H1 (cell line): ENCODE measurements at places on chromosomes 16 and 17. TPM values are rescaled to one million over a fixed set of nuclear protein-coding genes. Genes with fewer than 3 reads are reported as not detected.

CCDC200 gene
- total RNA-seq, result not detected in 2 replicates

GRCh38 chr16:79269211-79269863, 331.2 kb downstream of the MAF start:
- H3K4me1 ChIP-seq, result no peaks in the 10 kb centered on the region
- no peak overlapping the region for H3K4me3 ChIP-seq
- no peaks in the 10 kb centered on the region for H3K27me3 ChIP-seq
- no peak for DNase-seq

DNA sequence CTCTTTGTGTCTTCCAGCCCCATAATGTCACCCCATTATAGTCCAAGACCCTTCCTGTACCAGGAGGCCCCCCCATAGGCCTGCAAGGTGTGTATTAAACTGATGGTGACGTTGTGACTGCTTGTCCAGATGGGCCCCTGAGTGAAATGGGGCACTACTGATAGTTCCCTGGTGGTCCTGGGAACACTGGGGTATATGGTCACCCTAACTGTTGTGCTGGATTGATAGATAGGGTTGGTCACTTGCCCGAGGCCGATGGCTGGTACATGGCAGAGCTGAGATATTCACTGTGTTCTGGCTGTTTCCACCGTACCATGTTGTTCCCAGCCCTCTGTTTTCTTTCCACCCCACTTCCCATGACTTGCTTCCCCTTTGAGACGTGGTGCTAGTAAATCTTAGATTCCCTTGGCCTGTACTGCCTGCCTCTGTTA, 4.3 kb downstream of the CNP start:
- peaks cover 38% of the 10 kb centered on the region for H3K36me3 ChIP-seq
- no peaks in the 10 kb centered on the region for H3K27me3 ChIP-seq
- no peak for DNase-seq
- H3K27ac ChIP-seq, result no peak overlapping the region
- peaks cover 5% of the 10 kb centered on the region; the same call in 1 of the 2 replicates for H3K4me1 ChIP-seq

GRCh38 chr17:45341533-45342158, 24.8 kb upstream of the MAP3K14 start:
- H3K27ac ChIP-seq, result no peak overlapping the region
- H3K4me1 ChIP-seq, result peaks cover 8% of the 10 kb centered on the region
- H3K27me3 ChIP-seq, result 0 out of 2 replicates have a peak, but pooled peaks cover 3% of the 10 kb centered on the region
- H3K36me3 ChIP-seq, result no peaks in the 10 kb centered on the region

- no peak overlapping the region for H3K4me3 ChIP-seq
- H3K27ac ChIP-seq, result no peak overlapping the region
- no peak for DNase-seq
- H3K27me3 ChIP-seq, result no peaks in the 10 kb centered on the region
Measured at GRCh38 chr16:26901983-26902382, 164.7 kb upstream of the C16orf82 start.

DNA sequence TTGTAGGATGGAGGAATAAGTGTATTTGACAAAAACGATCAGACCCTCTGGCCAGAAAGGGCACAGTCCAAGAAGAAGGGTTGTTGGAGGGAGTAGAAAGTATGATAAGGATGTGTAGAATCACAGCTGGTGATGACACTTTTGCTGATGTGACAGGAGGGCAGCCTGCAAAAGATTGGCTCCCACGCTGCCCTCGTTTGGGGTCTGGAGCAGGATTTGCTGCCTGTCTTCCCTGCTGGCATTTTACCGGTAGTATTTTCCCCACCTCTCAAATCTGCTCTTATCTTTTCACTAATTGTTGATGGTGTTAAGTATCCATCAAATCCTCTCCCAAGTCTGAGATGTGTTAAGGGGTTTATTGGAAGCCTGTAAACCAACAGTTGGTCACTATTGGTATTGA, 208.8 kb downstream of the CCDC182 start:
- no peak for DNase-seq
- no peak overlapping the region for H3K4me3 ChIP-seq
- no peak overlapping the region for H3K27ac ChIP-seq
- H3K36me3 ChIP-seq, result no peaks in the 10 kb centered on the region

GRCh38 chr17:36731811-36732210, 130.4 kb downstream of the MRM1 start:
- peaks cover 9% of the 10 kb centered on the region for H3K4me1 ChIP-seq

AARSD1 gene
- 45.0 and 51.5 TPM in 2 replicates for total RNA-seq

- H3K27me3 ChIP-seq, result no peaks in the 10 kb centered on the region
- no peak overlapping the region for H3K4me3 ChIP-seq
- H3K27ac ChIP-seq, result peak overlapping the region; percentile 69
- H3K4me1 ChIP-seq, result peaks cover 5% of the 10 kb centered on the region
Measured at GRCh38 chr17:75642784-75643642, 9.8 kb downstream of the SMIM5 start.

DNA sequence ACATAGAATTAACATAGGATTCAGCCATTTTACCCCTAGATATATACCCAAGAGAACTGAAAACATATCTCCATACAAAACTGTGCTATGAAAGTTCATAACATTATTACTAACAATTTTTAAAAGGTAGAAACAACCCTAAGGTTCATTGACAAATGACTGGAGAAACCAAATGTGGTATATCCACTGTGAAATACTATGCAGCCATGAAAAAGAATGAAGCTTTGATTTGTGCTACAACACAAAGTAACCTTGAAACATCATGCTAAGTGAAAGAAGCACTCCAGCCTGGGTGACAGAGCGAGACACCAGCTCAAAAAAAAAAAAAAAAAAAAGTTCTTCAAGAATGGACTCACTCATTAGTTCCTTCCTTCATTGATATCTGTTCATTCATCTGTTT, 580 bp downstream of the CD300LD start:
- peaks cover 1% of the 10 kb centered on the region for H3K27me3 ChIP-seq
- no peaks in the 10 kb centered on the region for H3K4me1 ChIP-seq
- H3K36me3 ChIP-seq, result no peaks in the 10 kb centered on the region
- no peak overlapping the region for H3K4me3 ChIP-seq
- no peak overlapping the region for H3K27ac ChIP-seq

- H3K4me3 ChIP-seq, result no peak overlapping the region
- no peaks in the 10 kb centered on the region for H3K27me3 ChIP-seq
- H3K4me1 ChIP-seq, result peaks cover 14% of the 10 kb centered on the region
- H3K27ac ChIP-seq, result no peak overlapping the region
Measured at GRCh38 chr16:73545290-73545689, 497.4 kb upstream of the ZFHX3 start.

KRTAP3-2 gene
- total RNA-seq, result not detected in 2 replicates

TEDC2 gene
- 54.2 and 54.6 TPM in 2 replicates for total RNA-seq

DNA sequence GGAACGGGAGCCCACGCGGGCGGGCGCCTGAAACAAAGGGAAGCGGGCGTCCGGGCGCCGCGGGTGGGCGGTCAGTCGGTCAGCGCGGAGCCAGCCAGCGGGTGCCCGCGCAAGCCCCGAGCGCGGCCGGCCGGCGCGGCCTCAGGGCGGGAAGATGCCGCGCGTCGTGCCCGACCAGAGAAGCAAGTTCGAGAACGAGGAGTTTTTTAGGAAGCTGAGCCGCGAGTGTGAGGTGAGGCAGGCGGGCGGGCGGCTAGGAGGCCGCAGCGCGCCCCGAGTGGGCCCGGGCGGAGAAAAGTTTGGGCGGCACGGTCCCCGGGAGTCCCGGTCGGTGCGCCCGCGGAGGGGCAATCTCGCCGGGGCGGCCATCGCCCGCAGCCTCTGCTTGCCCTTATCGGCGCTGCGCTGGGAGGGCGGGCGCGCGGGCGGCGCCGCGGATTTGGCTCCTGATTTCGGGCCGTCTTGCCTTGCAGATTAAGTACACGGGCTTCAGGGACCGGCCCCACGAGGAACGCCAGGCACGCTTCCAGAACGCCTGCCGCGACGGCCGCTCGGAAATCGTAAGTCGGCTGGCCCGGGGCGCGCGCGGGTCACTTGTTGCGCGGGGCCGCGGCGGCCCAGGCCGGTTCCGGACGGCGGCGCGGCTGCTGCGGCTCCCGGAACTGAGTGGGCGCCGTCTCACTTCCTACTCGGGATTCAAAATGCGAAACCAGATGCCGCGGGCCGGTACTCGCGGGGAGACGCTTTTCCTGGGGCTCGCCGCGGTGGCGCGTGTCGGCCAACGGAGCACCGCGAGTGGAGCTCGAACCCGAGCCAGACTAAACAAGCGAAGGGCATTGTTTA, 526 bp downstream of the CBFB start:
- no peaks in the 10 kb centered on the region for H3K36me3 ChIP-seq
- no peak overlapping the region; the same call in 1 of the 2 replicates for H3K27ac ChIP-seq
- peak; percentile 62 for DNase-seq
- H3K27me3 ChIP-seq, result no peaks in the 10 kb centered on the region

DNA sequence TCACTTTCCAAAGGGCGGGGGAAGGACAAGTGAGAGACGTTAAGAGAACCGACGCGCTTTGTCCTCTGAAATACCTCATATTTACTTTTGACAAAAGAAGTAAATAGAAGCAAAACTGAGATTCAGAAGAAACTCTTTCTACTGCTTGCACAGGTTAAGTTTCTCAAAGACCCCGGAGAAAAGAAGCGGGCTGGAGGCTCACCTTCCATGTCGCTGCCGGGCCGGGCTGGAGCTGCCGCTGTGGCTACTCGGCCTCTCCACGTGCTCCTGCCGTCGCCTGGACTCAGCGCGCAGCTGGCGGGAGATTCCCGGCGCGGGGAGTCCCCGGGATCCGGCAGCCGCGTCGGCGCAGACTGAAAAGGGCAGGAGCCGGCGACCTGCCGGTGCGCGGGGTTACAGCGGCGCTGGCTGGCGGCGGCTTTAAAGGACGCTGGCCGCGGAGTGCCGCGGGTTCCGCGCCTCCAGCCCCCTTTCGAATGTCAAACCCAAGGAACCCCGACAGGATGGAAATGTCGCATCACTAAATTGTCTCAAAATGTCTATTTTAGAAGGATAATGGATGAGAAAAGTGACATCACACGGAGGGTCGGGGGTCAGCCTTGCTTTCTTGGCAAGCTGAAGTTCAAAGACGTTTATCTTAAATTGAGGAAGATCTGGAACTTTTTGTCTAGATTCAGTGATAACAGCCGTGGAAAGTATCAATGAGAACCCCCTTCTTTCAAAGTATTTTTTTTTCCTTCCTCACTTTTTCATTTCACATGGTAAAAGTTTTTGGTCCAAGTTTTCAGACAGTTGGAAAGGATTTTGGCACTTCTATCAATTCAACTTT, at the start of gene IKZF3:
IKZF3 (minus strand) TSS at position 395 of the 829 bp plus-strand sequence; CDS start at position 209, 186 bp downstream.
- no peak within 1 kb of the TSS for H3K4me3 ChIP-seq
- DNase-seq, result peak; percentile 44
- no peaks in the 10 kb centered on the region for H3K4me1 ChIP-seq
- no peak within 1 kb of the TSS for H3K27ac ChIP-seq
- H3K36me3 ChIP-seq, result no peaks in the 10 kb centered on the region
- H3K27me3 ChIP-seq, result peaks cover 34% of the 10 kb centered on the region

OR3A3 gene
- not detected in 2 replicates for total RNA-seq

GRCh38 chr16:10871157-10871991, 5.6 kb upstream of the CIITA start:
- H3K36me3 ChIP-seq, result no peaks in the 10 kb centered on the region
- no peak overlapping the region for H3K4me3 ChIP-seq
- no peaks in the 10 kb centered on the region for H3K27me3 ChIP-seq

GRCh38 chr16:4110065-4110464, 6.2 kb downstream of the ADCY9 start:
- H3K27me3 ChIP-seq, result peaks cover 10% of the 10 kb centered on the region
- no peak overlapping the region for H3K4me3 ChIP-seq
- H3K4me1 ChIP-seq, result peaks cover 7% of the 10 kb centered on the region; the same call in 1 of the 2 replicates
- no peaks in the 10 kb centered on the region for H3K36me3 ChIP-seq

GRCh38 chr17:12369065-12369464, 296.6 kb upstream of the MYOCD start:
- no peak overlapping the region for H3K4me3 ChIP-seq
- DNase-seq, result no peak
- no peaks in the 10 kb centered on the region for H3K4me1 ChIP-seq
- no peaks in the 10 kb centered on the region for H3K36me3 ChIP-seq

DNA sequence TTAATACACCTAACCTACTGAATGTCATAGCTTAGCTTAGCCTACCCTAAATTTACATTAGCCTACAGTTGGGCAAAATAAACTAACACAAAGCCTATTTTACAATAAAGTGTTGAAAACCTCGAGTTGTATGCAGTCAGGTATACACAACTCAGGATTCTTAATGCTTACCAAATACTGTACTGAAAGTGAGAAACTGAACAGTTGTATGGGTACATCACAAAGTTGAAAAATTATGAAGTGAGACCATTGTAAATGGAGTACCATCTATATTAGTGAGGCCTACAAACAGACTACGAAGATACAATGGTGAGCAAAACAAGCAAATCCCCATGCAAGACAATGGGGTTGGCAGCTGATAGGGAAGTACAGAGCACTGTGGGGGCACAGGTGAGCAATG, 79.7 kb downstream of the VAT1L start:
- H3K4me3 ChIP-seq, result no peak overlapping the region
- peaks cover 7% of the 10 kb centered on the region; the same call in 1 of the 2 replicates for H3K36me3 ChIP-seq
- DNase-seq, result no peak
- H3K4me1 ChIP-seq, result peaks cover 3% of the 10 kb centered on the region; the same call in 1 of the 2 replicates

KRT36 gene
- total RNA-seq, result not detected in 2 replicates

DNA sequence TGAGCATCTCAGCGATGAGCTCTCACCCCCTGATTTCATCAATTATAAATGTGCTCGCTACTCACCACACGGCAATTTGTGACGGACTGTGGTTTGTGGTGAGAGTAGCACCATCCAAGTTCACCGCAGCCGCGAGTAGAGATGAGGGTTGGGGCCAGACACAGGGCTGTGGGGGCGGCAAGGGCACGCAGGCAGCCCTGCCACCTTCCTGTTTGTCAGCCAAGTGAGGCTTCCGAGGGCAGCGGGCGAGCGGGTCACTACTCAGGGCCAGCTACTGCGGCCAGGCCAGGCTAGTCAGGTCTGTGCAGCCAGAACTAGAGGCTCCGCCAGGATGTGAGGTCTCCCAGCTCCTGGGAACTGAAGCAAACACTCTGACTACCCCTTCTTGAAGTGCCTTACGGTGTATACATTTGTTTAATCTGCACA, 39.6 kb upstream of the MEOX1 start:
- peaks cover 4% of the 10 kb centered on the region; the same call in 1 of the 2 replicates for H3K4me1 ChIP-seq
- no peak overlapping the region for H3K4me3 ChIP-seq
- H3K36me3 ChIP-seq, result no peaks in the 10 kb centered on the region
- no peak overlapping the region for H3K27ac ChIP-seq
- no peaks in the 10 kb centered on the region for H3K27me3 ChIP-seq

GRCh38 chr16:4767872-4768548, 1.0 kb upstream of the ZNF500 start:
- H3K36me3 ChIP-seq, result no peaks in the 10 kb centered on the region; the same call in 1 of the 2 replicates
- no peaks in the 10 kb centered on the region; the same call in 1 of the 2 replicates for H3K4me1 ChIP-seq
- DNase-seq, result no peak
- peak overlapping the region; percentile 63; the same call in 1 of the 2 replicates for H3K27ac ChIP-seq

GRCh38 chr16:54931120-54932014, 702 bp downstream of the IRX5 start:
- no peak for DNase-seq
- peaks cover 74% of the 10 kb centered on the region for H3K27me3 ChIP-seq
- H3K27ac ChIP-seq, result no peak overlapping the region
- peaks cover 23% of the 10 kb centered on the region for H3K4me1 ChIP-seq
- peak overlapping the region; percentile 80 for H3K4me3 ChIP-seq

DNA sequence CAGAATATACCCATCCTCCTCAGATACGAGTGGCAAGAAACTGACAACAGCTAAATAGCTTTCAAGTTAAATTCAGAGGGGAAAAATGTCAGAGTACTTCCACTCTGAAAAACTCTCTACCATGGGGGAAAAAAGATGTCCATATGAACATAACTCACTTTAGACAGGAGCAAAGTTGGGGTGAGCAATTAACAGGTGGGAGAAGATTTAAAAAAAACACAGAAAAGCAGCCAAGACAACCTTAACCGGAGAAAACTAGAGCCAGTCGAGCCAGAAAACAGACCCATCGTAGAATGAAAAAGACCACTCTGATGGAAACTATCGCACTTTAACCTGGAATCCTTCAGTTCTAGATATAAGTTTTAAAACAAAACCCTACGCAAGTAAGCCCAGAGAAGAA, 833 bp downstream of the TERF2 start:
- H3K27me3 ChIP-seq, result no peaks in the 10 kb centered on the region
- H3K27ac ChIP-seq, result 0 out of 2 replicates have a peak overlapping the region, but pooled peaks have one; percentile 2
- H3K36me3 ChIP-seq, result peaks cover 23% of the 10 kb centered on the region
- DNase-seq, result no peak

- H3K27me3 ChIP-seq, result no peaks in the 10 kb centered on the region
- peaks cover 14% of the 10 kb centered on the region for H3K4me1 ChIP-seq
- no peak for DNase-seq
- H3K4me3 ChIP-seq, result no peak overlapping the region
Measured at GRCh38 chr17:69535016-69535570, 120.6 kb downstream of the MAP2K6 start.
